ENCODE measurements at places on chromosomes 7 and 10.

DNA sequence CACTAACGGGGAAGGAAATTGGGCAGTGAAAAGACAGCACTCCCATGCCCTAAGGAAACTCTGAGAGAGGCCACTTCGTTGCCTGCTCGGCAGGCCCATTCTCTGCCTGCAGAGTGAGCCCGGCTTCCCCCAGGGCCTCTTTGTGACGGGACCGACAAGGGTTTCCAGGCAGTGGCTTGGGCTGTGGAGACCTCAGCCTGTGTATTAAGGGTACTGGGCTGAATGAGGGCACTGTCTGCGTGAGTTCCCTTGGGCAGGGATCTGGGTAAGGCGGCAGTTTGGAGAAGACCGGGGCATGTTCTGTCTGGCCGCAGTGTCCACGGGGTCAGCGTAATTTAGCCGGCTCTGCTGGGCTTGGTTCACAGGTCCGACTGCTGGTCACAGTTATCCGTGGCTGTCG lies 237.2 kb downstream of the MGMT start:
- no peak for DNase-seq

GRCh38 chr7:18495412-18496340 lies at the start of gene HDAC9:
TSS of gene HDAC9 (plus strand) at chr7:18495749. CDS start at chr7:18496303, 554 bp downstream.
- peak; percentile 27 for DNase-seq

DNA sequence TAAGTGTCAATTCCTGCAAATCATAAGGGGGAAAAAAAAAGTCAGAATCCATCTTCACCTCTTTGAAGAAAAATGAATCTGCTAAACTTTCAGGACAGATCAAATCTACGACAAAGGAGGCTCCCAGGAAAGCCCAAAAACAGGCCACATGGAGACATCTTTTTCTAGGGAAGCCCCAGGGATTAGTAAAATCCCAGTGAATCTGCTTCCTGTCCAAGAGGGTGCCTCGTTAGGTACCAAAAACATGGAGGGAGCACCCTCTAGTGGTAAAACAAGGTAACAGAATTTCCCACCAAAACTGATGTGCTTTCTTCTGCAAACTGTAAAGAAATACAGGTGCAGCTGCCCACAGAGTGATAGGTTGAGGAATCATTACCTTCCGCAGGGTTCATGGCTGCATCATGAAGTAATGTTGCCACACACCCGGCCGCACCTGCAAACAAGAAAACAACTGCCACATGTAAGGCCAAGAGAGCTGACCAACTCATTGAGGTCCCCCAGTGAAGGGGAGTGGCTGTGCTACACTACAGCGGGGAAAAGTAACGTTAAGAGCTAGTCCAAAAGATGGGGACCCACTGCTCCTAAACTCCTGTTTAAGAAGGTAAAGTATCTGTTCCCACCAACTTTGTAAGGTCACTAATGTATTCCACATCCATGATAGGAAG lies 7.9 kb downstream of the SLC25A28 start:
- peak; percentile 17 for DNase-seq

DNA sequence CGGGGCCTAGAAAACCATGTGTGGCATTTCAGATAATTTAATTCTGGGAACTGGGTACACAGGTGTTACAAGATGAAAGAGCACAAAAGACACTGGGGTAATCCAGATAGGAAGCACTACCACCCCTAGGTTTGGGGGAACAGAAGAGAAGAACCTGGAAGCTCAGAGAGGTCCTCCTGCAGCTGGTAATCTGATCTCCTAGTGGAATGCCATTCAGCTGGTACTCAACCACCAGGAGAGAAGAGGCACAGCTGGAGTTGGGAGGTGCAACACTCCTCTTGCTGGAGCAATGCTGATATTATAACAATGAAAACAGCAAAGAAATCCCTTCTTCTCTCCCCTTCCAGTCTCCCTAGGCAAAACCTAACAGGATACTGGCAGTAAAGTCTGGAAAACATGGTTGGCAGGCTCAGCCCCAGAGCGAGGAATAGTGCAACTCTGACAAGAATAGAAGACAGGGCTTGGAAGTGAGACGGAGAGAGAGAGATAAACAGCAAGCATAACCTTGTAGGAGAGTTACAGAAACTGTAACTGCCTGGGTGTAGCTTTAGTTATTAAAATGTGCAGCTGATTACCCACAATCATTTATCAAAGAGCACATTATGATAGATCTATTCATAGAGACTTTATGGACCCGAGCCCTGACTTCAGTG lies 35.0 kb downstream of the NRF1 start:
- no peak for DNase-seq

DNA sequence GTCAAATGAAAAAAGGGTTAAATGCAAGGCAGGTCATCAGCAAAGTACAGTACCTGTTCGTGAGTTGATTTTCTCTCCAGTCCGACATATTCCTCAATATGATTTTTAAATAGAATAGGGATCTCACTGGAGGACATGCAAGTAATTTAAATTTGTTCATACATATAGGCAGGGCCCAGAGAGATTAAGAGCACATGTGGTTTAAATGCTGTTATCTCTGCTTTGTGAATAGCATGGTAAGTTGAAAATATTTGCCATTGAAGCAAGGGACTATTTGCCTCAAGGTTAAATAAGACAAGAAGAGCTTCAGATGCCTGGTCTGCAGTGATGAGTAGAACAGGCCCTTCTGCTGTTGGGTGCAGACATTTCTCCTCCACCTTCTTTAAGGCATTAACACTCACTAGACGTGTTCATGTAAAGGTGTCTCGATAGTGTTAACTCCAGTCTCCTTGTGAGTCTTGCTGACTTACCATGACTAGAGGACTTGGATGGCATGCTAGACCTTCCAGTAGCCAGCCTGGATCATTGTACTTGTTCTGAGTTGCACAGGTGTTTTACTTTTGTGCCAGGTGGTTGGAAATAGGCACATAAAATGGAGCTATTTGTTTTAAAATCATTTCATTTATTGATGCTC lies 15.6 kb upstream of the AKR1C3 start:
- no peak for DNase-seq

GRCh38 chr7:82926477-82926876 lies 236.2 kb downstream of the PCLO start:
- DNase-seq: no peak

DNA sequence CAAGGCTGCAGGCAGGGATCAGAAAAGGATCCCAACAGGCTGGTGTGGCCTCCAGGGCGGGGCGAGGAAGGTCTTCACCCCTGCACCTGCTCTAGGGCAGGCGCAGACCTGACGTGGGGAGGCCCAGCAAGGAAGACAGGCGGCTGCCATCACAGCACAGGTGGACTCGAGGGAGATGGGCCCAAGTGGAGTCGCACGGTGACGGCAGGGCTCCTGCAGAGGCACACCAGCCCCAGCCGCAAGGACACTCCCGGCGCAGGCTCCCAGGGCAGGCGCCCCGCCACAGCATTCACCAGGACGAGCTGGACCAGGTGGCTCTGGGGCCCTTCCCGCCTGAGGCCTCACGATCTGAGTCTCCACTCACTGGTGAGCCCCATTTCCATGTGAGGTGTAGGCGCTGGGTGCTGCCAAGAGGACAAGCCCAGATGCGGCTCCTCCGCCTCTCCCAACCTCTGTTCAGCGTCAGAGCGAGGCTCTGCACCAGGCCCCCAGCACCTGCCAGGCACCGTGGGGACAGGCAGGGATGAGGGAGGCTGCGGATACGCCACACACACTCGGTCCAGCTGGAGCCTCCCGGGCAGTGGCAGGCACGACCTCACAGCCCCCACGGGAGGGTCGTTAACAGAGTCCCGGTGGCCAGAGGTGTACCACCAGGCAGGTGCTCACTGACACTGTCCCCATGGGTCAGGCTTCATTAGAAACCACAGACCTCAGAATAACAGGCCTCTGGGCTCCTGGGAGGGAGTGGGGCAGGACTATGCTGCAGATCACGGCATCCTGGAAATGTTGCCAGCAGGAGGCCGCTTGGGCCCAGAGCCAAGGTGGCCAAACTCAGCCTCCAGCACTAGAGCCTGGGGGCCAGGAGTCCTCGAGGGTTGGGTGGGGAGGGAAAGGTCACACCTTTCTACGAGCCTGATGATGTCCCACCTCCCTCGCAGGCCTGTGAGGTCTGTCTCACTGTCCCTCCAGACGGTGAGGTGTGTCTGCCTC lies 111.6 kb downstream of the MAD1L1 start:
- no peak for DNase-seq
